ENCODE measurements at places on chromosomes 11 and 22.
A peak's percentile ranks its signal among the peaks of the same experiment; 100 is the strongest.

DNA sequence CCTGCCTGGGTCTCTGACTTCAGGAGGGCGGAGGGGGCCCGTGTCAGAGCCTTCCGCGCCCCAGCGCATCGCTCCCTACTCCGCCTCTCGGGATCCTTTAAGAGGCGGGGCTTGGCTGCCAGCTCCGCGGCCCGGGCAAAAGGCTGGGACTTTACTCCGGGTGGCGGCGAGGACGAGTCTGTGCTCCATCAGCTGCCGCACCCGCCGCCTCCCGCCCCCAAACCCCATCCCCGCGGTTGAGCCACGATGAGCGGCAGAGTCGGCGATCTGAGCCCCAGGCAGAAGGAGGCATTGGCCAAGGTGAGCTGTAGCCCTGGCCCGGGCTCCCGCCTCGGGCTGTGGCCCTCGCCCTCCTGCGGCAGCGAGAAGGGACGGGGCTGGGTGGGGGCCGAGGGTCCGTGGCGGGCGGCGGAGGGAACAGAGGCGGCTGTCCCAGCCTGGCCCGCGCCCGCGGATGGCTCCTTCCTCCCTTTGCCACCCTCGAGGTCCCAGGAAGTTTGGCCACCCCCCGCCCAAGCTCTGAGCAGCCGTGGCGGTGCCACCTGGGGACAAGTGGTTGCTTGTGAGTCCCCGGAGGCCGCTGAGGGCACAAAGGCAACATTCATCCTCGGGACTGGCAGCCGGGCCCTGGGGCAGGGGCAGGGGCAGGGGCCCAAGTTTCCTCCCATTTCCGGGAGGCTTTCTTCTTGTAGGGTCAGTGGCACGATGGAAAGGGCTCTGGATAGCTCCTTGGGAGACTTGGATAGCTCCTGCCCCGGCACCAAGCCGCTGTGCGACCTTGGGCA is at the start of gene SEC14L2:
Gene SEC14L2, plus strand, starts transcription at position 148 of the 785 bp plus-strand sequence. Its CDS starts 99 bp downstream, at position 247.
- peak; percentile 81 for DNase-seq

- no peak for DNase-seq
These were observed 46.2 kb downstream of the ENDOD1 start for GRCh38 chr11:95135880-95136279.

DNA sequence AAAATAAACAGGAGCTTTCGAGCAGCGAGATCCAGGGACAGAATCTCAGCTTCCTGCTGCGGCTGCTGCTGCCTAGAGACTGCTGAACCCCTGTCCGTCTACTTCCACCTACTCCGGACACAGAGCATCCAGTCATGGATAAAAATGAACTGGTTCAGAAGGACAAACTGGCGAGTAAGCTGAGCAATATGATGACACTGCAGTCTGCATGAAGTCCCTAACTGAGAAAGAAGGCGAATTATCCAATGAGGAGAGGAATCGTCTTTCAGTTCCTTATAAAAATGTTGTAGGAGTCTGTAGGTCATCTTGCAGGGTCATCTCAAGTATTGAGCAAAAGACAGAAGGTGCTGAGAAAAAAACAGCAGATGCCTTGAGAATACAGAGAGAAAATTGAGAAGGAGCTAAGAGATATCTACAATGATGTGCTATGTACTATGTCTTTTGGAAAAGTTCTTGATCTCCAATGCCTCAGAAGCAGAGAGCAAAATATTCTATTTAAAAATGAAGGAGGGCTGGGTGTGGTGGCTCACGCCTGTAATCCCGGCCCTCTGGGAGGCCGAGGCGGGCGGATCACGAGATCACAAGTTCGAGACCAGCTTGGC is 11.1 kb upstream of the MS4A2 start:
- no peak for DNase-seq

GRCh38 chr11:70727899-70728620 is 329.7 kb downstream of the CTTN start:
- DNase-seq: no peak

Measured in frontal cortex (tissue), 4 donors.